NCI-H1417 (cell line): ENCODE measurements at places on chromosomes 2 and 18.

- no peak for DNase-seq
Measured at GRCh38 chr2:70958759-70959158, 19.7 kb upstream of the ANKRD53 start.

GRCh38 chr2:68091439-68092034 lies 28.7 kb upstream of the C1D start:
- DNase-seq, result no peak

DNA sequence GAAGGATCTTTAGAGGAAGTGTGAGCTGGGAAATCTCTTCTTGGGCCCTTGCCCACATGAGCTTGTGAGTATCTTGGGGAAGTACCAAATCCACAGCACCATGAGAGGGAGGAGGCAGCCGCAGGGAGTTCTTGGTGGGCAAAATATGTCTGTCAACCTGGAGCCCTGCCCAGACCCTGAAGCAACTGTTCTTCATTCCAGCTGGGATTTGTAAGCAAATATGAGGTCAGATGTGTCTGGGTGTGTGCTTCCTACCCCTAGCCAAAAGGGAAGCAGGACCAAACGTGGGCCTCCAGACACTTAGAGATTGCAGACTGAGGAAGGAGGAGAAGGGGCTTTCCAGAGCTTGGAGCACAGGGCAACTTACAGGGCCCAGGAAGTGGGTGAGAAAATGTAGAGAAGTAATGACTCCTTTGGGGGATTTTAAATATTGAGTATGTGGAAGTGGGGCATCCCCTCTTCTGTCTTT lies 41.9 kb downstream of the TMEM247 start:
- DNase-seq, result no peak

GRCh38 chr18:6044319-6044718 lies 149.0 kb upstream of the TMEM200C start:
- no peak for DNase-seq

DNA sequence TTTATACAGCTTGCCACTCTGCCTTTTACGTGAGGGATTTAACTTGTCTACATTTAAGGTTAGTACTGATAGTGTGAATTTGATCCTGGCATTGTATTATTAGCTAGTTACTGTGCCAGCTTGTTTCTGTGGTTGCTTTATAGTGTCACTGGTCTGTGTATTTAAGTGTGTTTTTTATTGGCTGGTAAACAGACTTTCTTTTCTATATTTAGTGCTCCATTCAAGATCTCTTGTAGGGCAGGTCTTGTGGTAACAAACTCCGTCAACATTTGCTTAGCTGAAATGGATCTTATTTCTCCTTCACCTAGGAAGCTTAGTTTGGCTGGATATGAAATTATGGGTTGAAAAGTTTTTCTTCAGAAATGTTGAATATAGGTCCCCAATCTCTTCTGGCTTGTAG lies 1971.0 kb upstream of the LRRTM1 start:
- no peak for DNase-seq

DNA sequence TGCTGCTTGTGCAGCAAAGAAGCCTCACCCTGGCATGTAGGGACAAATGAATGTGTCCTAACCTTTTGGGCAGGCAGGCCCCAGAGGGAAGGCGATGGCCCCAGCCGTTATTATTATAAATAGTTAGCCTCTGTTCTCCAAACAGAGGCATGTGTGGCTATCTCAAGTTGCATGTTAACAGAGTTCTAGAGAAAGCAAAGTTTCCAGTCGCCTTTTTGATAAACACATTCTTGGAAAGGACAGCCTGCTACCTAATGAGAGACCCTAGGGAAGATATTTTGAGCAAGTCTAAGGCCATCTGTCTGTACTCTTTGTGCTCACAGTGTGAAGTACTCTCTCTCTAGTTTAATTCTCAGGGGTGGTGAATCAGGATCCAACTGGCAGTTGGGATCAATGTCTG lies 97.4 kb upstream of the FHL2 start:
- DNase-seq, result no peak

DNA sequence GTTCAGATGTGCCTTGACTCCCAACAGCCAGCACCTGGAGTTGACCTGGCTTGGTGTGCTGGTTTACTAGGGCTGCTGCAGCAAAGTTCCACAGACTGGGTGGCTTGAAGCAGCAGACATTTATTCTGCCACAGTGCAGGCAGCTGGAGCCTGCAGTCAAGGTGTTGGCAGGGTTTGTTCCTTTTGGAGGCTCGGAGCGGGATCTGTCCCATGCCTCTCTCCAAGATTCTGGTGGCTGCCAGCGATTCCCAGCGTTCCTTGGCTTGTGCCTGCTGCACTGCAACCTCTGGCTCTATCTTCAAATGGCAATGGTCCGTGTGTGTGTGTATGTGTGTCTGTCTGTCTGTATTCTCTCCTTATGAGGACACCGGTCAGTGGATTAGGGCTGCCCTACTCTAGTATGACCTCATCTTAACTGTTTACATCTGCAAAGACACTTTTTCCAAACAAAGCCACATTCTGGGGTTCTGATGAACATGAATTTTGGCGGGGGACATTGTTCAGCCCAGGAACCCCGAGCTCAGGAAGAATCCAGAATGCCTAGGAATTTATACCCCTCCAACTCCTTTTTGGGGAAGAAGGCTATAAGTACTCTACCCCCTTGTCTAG lies 44.7 kb upstream of the TMEM131 start:
- DNase-seq, result no peak

DNA sequence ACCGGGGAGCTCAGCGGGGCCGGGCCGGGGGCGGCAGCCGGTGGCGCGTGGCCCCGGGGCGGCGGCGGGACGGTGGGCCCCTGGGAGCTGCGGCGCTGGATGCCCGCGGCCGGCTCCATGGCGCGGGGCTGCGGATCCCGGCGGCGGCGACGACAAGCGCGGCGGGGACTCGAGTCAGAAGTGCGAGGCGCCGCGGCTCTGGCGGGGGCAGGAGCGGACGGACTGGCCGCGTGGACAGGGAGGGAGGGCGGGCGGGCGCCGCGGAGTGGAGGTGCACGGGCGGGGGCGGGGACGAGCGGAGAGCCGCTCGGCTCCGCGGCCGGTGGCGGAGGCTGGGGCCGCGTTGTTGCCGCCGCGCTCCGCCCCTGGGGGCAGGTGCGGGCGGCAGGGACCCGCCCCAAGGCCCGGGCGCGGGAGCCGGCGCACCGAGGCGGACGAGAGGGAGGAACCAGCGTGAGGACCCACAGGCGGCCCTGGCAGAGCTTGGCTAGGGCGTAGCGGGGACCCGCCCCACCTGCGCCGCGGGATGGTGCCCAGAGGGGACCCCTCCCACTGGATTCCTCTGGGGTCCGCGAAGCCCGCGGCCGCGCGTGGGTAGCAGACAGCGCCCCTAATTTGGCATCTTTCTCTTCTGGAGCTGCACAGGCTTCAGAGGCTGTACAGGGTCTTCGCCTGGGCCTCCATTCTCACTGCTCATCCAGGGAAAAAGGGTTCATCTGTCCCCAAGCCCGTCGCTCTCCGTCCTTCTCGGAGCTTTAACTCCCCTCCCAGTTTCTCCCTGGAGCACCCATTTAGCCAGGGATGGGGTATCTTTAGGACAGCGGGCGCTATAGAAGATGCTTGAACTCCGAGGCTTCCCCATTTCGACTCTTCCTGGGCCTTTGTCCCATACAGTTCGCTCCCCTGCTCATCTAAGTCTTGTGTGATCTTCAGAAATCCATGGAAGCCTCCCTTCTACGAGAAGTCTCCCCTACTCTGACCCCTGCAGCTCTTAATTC lies at the start of gene TMEM163:
Gene TMEM163 (minus strand): TSS at position 184 of the 998 bp plus-strand sequence.
- DNase-seq, result peak; percentile 74

GRCh38 chr2:126887506-126887905 lies 11.2 kb upstream of the TEX51 start:
- no peak for DNase-seq

DNA sequence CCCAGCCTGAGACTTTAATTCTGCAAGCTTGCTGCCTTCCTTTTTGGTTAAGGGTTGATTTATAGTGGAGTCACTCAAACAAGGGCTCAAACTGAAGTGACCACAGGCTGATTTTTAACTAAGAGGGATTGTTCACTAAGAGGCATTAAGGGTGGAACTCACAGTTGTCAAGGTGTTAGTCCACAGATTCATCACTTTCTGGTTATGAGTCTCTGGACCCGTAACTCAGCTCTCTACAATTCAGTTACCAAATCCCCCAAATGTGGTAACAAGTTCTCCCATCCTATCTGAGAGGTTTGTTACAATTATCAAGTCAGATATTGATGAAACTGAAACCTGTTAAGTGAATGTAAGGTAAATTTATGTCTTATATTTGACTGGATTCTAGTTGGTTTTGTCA lies 185.9 kb upstream of the KLHL14 start:
- DNase-seq, result no peak

DNA sequence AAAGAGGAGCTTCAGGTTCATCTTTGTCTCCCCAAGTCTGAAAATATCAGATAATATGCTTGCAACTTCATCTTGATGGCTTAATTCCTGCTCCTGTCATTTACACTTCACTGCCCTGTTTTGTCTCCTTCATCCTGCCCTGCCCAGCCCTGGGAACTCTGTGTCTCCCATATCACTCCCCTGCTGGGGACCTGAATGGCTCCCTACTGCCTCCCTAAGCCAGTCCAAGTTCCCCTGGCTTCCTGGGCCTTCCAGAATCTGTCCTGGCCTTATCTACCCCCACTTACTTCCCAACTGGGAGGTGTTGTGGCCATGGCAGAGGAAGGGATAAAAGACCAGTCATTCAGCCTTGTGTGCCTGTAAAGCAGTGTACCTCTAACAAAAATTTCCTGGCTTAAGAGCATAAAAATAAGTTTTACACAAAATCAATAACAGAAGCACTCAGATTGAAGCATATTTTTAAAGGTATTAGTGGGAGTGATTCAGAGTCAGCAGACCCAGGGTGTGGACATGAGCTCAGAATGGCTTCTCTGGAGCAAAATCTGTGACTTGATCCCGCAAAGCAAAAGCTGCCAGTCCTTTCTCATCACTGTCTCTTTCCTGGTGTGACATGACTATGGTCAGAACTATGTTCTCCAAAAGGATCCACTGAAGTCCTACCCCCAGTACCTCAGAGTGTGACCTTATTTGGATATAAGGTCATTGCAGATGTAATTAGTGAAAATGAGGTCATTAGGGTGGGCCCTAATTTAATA lies 59.1 kb downstream of the INO80C start:
- DNase-seq, result no peak
